Activated T-helper 9 cell treated with anti-CD3 and anti-CD28 coated beads, Interleukin-2, amount 50 U/mL, for 16 hours (primary cell): ENCODE measurements at places on chromosomes 6 and 20.

- no peak for DNase-seq
Observed at GRCh38 chr6:12911427-12911826, 194.9 kb downstream of the PHACTR1 start.

- no peak for DNase-seq
Observed at GRCh38 chr20:4828830-4829513, 107.3 kb downstream of the PRND start.

- no peak for DNase-seq
Observed at GRCh38 chr20:62649140-62649539, 6.8 kb downstream of the SLCO4A1 start.

DNA sequence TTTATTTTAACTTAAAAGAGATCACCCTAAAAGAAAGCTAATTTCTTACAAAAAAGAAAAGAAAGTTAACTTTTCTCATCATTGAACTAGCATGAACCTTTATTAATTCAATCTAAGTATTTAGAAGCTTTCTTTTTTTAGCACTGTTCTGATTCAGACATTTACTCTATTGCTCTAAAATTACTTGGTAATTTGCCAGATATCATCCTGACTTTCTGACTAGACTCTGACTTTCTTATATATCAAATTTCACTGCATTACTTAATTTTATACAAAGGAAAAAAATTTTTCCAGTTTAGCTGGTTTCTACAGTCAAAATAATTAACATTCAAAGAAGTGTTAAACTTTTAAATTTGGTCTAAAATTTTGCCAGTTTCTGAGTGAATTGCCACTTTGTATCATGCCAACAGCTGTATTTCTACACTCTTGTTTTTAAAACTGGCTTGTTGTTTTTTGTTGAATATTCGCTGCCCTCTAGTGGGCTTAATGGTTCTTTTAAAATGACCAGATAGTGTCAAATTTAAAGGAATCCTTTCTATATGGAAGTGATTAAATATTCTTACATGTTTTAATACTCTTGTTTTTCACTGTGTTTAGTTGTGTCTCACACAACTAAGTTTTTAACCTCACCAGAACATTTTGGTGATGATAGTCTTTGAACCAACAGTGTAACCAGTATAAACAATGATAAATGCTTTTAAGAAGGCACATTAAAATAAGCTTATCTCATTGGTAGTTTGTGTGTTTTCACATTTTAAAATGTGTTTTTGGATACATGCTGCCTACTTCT is 102.0 kb downstream of the POPDC3 start:
- no peak for DNase-seq

DNA sequence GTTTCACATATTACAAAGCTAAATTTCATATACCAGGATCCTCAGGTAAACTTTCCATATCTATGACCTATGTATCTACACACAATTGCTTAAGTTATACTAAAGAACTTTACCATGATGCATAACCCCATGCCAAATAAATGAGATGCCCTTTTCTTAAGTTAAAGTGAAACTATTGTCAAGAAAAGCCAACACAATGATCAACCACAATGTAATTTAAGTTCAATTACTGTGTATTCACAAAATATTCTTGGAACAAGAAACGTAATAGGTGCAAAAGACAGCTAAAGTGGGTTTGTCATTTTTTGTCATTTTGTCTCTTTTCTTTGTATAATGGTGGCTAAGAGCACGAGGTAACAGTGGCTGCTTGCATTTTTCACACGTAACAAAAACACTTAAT is 158.0 kb upstream of the SHLD1 start:
- DNase-seq: no peak

DNA sequence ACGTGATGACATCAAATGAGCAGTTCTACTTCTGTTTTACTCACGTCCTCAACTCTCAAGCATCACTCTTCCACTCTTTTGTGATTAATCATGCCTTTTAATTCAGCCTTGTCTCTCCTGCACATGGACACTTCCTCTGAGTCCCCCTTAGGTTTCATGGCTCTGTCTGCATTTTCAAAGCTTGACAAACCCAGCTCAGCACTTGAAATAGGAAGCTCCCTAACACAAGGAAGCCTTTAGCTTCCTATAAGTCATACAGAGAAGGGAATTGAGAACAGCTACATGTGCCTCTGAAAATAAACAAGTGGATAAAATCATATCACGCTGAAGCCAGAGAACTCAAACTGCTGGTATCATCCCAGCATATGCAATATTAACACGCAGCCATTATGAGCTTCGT is 21.2 kb downstream of the KIF16B start:
- no peak for DNase-seq

GRCh38 chr6:105794870-105795269 is 291.3 kb upstream of the PRDM1 start:
- DNase-seq: no peak

DNA sequence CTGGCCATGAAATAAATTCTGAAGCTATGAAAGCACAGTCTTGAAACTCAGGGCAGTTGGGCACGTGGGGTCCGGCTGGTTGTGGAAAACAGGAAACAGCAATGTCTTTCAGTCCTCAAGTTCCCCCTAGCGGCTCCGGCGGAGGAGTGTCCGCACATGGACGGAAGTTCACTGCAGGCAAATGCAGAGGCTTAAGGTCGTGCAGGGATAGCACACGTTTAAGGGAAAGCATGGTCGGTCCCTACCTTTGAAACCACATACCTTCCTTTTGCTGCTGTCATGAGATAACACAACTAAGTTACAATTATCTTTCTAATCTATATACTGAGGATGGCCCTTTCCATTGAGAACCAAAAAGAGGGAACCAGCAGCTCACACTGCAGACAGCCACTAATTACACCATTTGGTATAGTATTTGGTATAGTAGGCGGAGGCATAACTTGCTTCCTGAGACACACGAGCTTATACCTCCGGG is 52.6 kb upstream of the NFATC2 start:
- peak; percentile 57 for DNase-seq

GRCh38 chr6:166879594-166879993 is 76.8 kb downstream of the RNASET2 start:
- DNase-seq: no peak

- DNase-seq: no peak
Observed at GRCh38 chr6:44190715-44191114, 26.0 kb upstream of the MYMX start.

GRCh38 chr6:14750059-14750661 is 495.7 kb upstream of the JARID2 start:
- no peak for DNase-seq

- DNase-seq: peak; percentile 71
Observed at GRCh38 chr6:29702519-29703103, 20.6 kb upstream of the HLA-F start.

DNA sequence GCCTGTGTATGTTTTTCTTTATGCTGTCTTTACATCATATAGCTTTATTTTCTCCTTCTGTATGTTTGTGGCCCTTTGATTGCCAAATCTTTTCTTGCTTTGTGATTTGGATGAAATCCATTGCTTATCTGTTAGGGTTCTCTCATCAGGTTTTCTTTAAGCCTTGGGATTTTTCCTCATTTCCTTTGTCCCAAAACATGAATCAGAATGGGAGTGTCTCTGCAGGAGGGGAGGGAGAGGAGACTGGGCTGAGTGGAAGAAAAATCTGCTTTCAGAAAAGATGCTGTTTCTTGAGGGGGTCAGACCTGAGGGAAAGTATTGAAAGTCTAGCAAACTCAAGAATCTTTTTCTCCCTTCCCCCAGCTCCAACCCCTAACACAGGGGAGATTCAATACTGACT is 758.0 kb upstream of the MMS22L start:
- no peak for DNase-seq

- no peak for DNase-seq
Observed at GRCh38 chr6:109331081-109331480, 51.2 kb downstream of the CD164 start.

- DNase-seq: no peak
Observed at GRCh38 chr6:42147138-42147562, 4.7 kb upstream of the C6orf132 start.

DNA sequence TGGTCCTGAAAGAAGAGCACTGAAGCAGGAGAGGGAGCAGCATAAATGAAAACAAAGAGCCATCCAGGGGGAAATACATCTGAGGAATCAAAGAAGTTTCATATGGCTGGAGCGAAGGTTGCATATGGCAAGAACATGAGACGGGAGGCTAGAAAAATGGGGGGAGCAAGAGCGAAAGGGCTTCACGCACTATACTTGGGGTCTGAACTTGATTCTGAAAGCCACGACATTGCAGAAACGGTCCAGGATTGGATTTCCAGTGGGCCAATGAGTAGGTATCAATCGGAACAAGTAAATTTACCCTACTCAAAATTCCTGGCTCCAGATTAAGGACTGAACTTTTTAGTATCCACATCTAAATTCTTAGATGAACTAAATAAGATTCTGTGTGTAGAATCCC is 47.9 kb downstream of the B4GALT5 start:
- no peak for DNase-seq

DNA sequence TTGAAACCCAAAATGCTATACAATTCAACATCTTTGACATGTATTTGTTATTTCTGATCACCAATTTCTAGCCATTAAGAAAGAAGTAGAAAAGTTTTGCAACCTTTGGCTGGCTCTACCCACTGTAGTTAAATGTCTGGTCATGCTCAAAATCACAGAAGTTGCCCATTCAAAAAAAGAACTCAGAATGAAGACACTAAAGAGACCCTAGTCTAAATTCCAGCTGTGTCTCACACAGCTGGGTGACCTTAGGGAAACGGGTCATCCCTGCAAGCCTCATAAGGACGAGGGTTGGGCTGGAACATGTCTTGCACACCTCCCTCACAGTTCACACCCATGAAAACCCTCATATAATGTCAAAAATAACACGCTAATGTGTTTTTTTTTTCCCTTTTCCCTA is 10.3 kb downstream of the FOXQ1 start:
- no peak for DNase-seq

DNA sequence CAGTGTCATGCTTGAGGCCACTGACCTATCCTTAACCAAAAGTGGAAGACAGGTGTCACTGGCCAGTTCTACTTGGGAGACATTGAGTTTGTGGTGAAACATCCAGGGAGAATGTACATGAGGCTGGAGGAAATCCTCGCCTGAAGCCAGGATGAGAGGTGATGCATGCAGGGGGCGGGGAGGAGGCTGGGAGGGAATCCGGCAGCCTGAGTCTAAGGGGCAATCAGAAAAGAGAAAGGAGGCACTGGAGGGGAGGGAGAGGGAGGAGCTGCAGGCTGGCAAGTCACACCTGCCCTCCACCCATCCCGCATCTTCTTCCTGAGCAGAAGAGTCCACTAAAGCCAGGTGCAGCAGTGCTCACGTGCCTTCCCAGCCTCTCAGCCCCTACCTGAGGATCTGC is 14.9 kb upstream of the DDO start:
- DNase-seq: no peak

DNA sequence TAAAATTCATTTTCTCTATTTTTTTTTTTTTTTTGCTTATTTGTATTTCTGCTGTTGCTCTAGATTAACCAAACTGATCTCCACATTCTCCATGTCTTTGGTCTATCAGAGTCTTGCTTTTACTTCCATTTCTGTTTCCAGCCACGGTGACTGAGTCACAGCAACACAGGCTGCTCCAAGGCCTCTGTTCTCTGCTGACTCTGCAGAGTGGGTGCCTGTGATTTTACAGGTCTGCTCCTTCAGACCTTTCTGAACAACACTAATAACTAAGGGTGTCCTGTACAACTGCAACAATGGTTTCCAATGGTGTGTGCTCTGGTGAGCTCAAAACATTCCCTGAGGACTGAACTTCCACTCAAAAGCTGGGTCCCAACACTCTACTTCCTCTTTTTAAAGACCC is 102.3 kb upstream of the BMP2 start:
- no peak for DNase-seq

DNA sequence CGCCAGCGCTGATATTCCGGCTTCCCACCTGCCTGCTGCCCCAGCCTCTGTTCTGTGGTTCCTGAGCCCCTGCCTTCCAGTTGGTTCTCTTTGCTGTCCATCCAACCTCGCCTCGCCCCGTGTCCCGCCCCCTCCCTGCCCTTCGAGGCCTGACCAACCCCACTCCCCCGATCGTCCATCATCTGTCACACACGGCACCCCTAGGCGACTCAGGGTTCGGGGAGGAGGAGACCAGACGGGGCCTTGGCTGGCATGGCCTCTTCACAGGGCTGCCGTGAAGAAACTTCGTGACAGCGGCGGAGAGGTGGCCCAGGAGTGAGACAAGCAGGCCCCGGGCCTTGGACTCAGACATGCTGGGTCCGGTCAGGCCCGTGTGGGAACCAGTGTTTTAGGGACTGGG is 226.1 kb downstream of the QKI start:
- no peak for DNase-seq

GRCh38 chr6:150025201-150025917 is at the start of gene RAET1L:
Gene RAET1L, minus strand, starts transcription at chr6:150025532. Its CDS starts 61 bp downstream, at chr6:150025471.
- no peak for DNase-seq

- DNase-seq: no peak
Observed at GRCh38 chr6:42131531-42131930, 10.9 kb downstream of the C6orf132 start.

GRCh38 chr6:47321577-47321976 is 11.9 kb upstream of the TNFRSF21 start:
- DNase-seq: no peak

- no peak for DNase-seq
Observed at GRCh38 chr6:131116755-131117360, 18.4 kb upstream of the AKAP7 start.

GRCh38 chr20:38725931-38726803 is 1.9 kb downstream of the SLC32A1 start:
- no peak for DNase-seq

GRCh38 chr20:13425381-13426135 is 204.5 kb downstream of the ISM1 start:
- DNase-seq: no peak

- DNase-seq: peak; percentile 8
Observed at GRCh38 chr6:157056275-157056674, 267.0 kb downstream of the TMEM242 start.

DNA sequence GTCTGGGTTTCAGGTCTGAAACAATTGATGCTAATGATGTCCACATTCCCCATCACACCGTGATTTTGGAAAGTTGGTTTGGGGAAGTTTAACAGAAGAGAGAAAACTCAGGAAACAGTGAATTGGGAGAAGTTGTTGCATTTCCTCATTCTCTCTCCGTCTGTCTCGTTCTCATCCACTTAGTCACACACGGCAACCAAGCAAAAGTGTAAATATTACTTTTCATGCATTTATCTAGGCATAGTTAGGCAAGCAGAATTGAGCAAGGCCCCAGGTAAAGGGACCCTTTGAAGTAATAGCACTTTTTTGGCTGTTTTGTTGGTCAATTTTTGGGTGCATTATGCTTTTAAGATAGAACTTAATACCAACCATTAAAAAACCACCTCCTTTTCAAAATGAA is 137.0 kb upstream of the SULF2 start:
- DNase-seq: no peak
